ENCODE measurements at places on chromosomes 5 and 9.

DNA sequence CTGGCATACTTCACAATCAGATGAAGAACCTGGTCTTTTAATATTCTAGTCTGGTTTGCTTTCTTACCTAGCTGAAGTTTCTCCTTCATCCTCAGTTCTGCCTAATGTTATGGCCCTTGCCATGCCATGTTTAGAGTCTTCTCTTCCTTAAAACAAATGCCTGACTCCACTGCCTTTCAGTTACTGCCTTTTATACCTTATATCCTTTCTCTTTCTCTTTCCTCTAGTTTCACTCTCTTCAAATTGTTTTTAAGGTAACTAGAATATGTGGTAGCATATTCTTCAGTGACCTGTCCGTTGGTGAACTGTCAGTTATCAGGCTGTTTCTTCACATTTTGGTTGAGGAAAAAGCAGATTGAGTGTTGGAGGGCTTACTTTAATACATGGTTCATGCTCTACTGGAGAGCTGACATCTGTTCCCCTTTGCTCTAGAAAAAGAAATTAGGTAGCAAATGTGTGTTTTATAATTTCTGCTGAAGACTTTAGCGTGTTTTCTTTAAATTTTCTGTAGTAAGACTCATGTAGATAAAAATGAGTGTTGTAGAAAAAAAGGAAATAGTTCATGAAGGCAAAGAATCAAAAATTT lies 103.8 kb downstream of the DMXL1 start:
- no peak for DNase-seq

GRCh38 chr5:124274949-124275348 lies 471.5 kb downstream of the ZNF608 start:
- DNase-seq = no peak

GRCh38 chr9:2465921-2466460 lies 155.6 kb upstream of the VLDLR start:
- DNase-seq = no peak

- no peak for DNase-seq
These were observed 560 bp downstream of the SCAI start for GRCh38 chr9:125142560-125143376.

- DNase-seq = peak; percentile 32
These were observed 137.6 kb upstream of the ZNF618 start for GRCh38 chr9:113738496-113738892.

DNA sequence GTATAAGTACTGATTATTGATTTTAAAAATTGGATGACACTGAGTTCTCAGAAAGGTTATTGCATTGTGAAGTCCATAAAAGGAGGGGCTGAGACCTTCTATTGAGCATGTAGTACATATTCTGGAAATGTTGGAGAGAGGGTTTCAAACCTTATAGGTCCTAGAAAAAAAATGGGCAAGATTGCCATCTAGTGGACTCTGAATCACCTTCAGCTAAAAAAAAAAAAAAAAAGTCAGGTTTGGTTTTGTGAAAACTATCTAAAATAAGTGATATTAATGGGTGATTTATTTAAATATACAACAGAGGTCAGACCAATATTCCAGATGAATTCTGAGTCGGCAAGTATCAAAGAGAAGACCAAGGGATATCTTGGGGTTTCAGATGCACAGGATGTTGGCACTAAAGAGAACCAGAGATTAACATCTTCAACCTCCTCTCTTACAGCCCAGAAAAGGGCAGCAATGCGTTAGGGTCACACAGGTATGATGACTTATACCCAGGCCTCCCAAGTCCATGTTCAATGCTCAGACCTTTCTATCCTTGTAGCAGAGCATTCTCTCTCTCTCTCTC lies 109.8 kb upstream of the NMUR2 start:
- no peak for DNase-seq

DNA sequence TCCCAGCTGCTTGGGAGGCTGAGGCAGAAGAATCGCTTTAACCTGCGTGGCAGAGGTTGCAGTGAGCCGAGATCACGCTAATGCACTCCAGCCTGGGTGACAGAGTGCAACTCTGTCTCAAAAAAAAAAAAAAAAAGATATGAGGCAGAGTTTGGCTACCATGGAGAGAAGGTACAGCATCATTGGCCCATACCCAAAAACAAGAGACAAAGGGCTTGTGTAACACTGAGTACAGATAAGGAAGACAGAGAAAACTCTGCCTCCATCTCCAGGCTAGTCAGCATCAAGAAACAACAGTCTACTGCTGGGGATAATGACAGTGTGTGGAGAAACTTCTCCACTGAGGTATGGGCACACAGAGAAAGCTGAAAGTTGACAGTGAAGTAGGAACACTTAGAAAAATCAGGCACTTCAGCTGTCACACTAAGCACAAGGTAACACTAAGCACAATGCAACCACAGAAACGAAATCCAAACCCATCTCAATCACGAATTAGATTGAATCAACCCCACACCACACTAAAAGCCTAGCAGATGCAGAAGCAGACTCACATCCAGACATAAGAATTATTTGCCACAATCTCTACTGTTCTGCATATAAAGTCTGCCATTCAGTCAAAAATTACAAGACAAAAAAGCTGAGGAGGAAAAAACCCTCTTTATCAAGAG lies 10.5 kb downstream of the PJA2 start:
- no peak for DNase-seq

GRCh38 chr5:32507738-32508434 lies 63.3 kb upstream of the ZFR start:
- DNase-seq = no peak

DNA sequence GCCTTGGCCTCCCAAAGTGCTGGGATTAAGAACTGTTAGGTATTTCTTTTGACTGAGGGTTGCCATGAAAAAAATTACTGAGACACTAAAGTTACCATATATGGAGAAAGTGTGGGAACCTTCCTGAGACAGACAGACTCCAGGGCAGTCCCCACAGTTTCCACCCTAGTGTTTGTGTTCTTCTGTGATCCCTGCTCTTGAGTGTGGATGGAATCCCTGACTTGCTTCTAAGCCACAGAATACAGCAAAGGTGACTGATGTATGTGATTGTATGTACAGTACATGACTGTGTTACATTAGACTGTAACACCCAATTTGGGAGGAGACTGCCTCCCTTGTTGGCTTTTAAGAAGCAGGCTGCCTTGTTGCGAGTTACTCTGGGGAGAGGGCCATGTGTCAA lies 24.7 kb upstream of the ADAM19 start:
- DNase-seq = no peak

GRCh38 chr5:180618487-180618828 lies 27.2 kb upstream of the SCGB3A1 start:
- no peak for DNase-seq

GRCh38 chr5:77960305-77960704 lies 184.2 kb upstream of the TBCA start:
- no peak for DNase-seq

GRCh38 chr9:114093761-114094505 lies 5.2 kb downstream of the KIF12 start:
- peak; percentile 39 for DNase-seq

DNA sequence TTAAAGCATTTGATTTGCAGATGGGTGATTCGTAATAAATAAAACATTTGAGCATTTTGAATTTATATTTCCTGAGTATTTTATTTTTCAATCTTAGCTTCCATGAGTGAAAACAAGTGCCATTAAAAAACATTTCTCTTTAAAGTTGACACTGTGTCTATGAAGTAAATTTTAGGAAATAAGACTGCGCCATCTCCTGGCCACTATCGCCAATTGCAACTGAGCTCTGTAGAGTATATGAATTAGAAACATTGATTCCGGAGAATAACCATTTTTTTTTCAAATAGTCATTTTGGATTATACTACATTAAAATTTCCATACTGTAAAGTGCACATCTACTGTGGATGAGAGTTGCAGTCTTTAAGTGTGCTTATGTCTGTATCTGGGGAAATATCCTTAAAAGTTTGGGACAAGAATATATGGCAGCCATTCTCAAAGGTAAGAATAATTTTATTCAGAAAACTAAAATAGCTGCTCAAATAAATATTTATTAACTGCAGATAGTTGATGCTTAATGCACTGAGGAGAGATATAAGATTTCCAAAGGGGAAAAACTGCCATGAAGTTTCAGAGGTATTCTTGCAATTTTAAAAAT lies 5.9 kb downstream of the DMRTA1 start:
- DNase-seq = no peak

- DNase-seq = no peak
These were observed 15.4 kb downstream of the CCDC69 start for GRCh38 chr5:151208481-151208914.

DNA sequence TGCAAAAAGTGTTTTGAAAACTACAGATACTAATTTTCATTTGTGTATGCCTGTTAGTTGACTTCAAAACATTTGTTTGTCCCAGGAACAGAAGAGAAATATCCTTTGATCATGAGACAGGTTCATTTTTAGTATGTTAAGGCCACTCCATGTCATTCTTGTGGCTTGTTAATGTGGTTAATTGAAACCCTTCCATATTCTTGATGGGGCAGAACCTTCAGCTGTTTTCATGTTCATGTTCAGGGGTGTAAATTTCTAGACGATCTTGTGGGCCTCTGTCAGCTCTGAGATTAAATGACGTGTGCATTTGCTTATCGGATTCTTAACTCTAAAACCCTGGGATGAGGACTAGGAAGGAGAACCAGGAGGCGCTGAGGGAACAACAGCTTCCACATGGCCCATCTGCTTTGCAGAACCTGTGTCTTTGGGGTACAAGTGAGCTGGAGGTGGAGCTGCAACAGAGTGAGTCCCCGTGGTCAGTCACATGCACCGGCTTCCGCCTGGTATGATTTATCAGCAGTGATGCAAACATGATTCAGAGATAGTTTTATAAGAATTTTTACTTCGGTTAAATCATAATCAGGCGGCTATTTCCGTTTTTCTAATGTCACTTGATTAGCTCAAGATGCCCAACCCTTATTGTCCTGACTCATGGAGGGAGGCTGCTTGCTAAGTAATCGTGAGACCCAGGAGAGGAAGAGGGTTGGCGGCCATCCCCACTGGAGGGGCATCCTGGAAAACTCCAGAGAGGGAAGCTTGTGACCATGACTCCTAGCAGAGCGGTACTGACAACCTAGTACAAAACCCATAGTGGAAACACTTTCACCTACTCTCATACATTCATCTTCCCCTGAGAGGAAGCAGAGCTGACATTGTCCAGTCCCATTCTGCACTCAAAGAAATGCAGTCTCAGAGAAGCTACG lies 138.4 kb downstream of the C9orf152 start:
- no peak for DNase-seq

DNA sequence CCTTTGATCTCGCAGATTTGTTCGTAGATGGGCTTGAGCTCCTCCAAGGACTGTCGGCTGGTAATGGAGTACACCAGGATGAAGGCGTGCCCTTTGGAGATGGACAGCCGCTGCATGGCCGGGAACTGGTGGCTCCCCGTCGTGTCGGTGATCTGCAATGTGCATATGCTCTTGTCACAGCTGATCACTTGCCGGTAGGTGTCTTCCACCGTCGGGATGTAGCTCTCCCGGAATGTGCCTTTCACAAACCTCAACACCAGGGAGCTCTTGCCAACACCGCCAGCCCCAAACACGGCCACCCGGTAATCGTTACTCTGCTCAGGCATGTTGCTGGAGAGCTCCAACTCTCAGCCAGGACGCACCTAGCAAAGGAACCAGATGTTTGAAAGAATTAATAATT lies 29.1 kb downstream of the DIRAS2 start:
- no peak for DNase-seq

DNA sequence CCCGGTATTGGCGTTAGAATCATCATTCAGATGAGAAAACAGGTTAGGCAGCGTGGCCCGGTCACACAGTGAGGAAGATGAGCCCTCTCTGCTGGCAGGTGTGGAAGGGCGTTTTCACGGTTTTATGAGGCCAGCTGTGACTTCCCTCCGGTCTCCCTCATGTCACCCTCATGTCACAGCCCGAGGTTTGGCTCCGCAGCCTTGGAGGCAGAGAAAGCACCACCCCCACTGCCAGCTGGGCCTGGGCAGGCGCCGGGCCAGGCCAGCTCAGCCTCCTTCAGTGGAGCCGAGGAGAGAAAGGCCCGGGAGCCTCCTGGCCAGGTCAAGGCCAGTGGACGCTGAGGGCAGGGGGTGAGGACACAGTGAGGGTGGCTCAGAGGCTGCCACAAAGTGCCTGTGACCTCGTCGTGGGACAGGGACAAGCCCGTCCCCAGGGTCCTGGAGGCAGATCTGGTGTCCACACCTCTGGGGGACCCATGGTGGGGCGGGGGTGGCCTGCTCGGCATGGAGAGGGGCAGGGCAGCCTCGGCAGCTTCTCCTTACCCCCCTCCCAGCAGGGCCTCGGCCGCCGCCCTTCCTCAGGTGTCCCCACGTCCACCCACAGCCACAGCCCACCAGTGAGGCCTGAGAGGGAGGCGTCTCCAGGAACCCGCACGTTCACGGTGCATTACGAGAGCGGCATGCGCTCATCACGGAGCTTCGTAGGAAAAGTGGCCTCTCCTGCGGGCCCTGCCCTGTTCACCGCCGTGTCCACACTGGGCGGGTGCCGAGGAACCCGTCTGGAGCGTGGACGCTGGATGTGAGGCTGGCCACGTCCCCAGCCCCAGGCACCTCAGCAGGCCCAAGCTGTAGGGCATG lies 32.2 kb downstream of the EXD3 start:
- no peak for DNase-seq

- no peak for DNase-seq
These were observed 30.4 kb upstream of the SYNPO start for GRCh38 chr5:150609843-150610584.

DNA sequence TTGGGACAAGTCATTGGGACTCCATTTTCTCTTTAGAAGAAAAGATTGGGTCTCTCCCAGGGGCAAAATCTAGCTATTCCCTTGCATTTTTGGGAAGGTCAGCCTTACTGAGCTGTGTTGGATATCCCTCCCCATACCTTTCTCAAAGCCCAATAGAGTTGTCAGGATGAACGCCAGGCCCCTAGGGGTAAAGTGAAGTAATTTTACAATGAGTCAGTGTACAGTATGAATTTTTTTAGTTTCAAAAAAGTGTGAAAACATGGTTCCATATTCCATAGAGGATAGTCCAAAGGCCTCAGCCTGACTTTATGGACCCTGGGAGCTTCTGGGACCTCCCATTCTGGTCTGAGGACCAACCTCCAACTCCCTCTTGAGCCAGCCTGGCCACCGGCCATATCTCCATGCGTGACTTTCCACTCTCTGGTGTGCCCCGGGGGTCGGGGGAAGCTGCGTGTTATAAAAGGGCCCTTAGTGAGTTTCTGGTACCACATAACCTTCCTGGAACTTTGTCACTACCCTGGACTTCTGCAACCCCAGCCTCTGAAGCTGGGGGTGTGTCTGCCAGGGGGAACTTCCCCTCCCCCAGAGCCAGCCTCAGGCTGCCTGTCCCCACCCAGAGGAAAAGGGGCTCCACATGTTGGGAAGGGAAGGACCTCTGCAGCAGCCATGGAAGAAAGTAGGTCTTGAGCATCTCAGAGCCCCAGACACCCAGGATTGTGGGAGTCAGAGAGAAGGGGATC lies 52.4 kb upstream of the SYNPO start:
- no peak for DNase-seq

- DNase-seq = no peak
These were observed 60.2 kb downstream of the PPARGC1B start for GRCh38 chr5:149790276-149790675.
